ENCODE measurements at places on chromosomes 12 and 14. TPM values are rescaled to one million over a fixed set of nuclear protein-coding genes. Genes with fewer than 3 reads are reported as not detected.

IL26 gene
- not detected for total RNA-seq

TAS2R43 gene
- 0.53 TPM for total RNA-seq

AICDA gene
- not detected for total RNA-seq

TBX5 gene
- 62.6 TPM for total RNA-seq

AKAP3 gene
- total RNA-seq, result 5.4 TPM

ASCL1 gene
- not detected for total RNA-seq

TXNDC16 gene
- 6.3 TPM for total RNA-seq

All from heart right ventricle (tissue), 16 donors.